MG63 (cell line): ENCODE measurements at places on chromosomes 1 and 21. TPM values are rescaled to one million over a fixed set of nuclear protein-coding genes. Genes with fewer than 3 reads are reported as not detected.
A peak's percentile ranks its signal among the peaks of the same experiment; 100 is the strongest.

Gene DMBX1
- not detected in 2 replicates for total RNA-seq

DNA sequence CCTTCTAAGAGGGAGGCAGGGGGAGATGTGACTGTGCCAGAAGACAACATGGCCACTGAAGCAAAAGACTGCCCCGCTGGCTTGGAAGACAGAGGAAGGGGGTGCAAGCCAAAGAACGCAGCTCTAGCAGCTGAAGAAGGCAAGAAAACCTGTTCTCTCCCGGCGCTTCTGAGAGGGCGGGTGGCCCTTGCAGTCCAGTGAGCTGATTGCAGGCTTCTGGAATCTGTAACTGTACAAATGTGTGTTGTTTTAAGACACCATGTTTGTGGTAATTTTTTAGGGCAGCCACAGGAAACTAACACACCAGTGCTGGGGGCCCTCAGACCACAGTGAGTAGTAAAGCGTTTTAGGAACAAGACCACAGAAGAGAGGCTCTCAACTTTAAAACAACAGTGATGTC is 47.0 kb downstream of the CD46 start:
- DNase-seq = no peak

GRCh38 chr1:23589585-23589986 is 30.3 kb upstream of the ID3 start:
- no peak for DNase-seq

DNA sequence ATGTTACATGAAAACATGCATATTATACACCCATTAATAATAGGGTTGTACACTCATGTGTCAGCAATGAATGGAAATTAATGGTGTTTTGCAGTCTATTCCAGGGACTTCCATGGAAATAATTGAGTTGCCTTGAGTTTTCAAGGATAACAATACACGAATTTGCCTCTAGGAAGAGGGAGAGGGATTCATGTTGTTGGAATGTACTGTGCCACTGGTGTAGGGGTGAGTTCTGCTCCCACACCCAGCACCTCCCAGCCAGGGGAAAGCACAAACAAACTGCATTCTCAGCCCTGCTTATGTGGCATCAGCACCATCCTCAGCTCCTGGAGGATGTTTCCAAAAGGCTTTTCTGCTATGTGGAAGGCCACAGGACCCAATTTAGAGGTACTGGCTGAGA is 57.8 kb downstream of the BCAR3 start:
- no peak for DNase-seq

DNA sequence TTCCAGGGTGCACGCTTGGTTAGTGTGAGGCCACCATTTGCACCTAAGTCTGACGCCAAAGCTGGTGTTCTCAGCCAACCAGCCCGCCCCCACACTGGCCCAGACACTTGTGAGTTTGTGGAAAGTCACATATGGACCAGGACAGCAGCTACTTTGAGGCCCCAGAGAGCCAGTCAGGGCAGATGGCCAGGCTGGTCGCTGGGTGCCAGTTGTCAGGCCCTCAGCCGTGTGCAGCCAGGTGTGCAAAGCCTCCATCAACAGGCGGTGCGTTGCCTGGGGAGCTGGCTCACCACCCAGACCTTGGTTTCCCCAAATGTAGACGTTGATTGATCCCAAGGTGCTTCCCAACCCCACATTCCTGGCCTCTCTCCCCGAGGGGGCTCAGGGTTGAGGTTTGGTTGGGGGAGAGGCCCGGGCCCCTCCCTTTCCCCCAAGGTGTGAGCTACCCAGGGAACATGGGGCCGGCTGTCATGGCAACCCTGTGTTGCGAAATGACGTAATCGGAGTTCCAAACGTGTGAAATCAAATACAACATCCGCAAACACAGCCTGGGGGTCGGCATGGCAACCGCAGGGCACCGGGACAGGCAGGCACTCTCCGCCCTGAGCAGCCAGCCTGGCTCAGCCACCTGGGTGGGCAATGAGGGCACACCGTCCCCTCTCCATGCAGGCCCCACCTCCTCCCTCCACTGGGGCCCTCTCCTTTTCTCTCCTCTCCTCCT is 42.2 kb upstream of the WNT4 start:
- DNase-seq = no peak

Gene KLHL21
- 27.8 and 32.0 TPM in 2 replicates for total RNA-seq

Gene LCE1A
- total RNA-seq = not detected in 2 replicates

Gene CFAP57
- total RNA-seq = 0.56 and 1.5 TPM in 2 replicates

Gene CHIA
- total RNA-seq = not detected in 2 replicates

DNA sequence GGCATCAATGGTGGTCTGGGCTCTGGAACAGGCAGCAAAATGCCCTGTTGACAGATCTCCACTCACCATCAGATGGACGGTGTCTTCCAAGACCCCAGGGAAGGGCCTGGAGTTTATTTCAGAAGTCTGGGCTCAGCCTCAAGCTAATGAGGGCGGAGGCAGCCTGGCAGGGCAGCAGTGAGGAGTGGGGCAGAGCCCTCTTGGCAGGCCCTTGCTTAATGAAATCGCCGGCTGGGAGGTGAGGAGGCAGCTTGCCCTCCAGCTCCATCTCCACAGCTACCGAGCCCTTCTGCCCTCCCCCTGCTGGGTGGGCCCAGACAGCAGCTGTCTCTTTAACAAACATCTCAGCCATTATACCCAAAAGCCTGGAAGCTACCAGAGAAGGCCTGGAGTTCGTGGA is 22.0 kb upstream of the GRIK3 start:
- DNase-seq = no peak

DNA sequence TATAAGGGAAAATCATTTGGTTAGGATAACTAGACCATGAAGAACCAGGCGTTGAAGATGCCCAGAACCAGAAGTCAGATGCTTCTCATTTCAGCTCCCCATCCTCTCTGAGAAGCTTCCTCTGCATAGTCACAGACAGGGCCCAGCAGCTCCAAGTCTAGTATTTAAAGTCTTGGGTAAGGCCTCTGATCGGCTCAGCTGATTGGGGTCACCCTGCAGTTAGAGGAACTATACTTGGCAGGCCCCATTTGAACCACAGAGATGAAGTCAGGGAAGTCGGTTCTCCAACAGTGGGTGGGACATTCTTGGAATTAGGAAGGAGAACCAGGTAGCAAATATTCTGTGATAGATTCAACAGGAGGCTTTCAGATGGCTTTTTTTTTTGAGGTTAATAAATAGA is 48.3 kb downstream of the SLC22A15 start:
- no peak for DNase-seq

Gene SLC5A9
- not detected in 2 replicates for total RNA-seq

Gene FMO5
- not detected in 2 replicates for total RNA-seq

- no peak for DNase-seq
These were observed 166.1 kb downstream of the PLA2G4A start for GRCh38 chr1:186994897-186995296.

Gene RIMS3
- total RNA-seq = 0.82 TPM in 1 of 2 replicates, not detected in the other

DNA sequence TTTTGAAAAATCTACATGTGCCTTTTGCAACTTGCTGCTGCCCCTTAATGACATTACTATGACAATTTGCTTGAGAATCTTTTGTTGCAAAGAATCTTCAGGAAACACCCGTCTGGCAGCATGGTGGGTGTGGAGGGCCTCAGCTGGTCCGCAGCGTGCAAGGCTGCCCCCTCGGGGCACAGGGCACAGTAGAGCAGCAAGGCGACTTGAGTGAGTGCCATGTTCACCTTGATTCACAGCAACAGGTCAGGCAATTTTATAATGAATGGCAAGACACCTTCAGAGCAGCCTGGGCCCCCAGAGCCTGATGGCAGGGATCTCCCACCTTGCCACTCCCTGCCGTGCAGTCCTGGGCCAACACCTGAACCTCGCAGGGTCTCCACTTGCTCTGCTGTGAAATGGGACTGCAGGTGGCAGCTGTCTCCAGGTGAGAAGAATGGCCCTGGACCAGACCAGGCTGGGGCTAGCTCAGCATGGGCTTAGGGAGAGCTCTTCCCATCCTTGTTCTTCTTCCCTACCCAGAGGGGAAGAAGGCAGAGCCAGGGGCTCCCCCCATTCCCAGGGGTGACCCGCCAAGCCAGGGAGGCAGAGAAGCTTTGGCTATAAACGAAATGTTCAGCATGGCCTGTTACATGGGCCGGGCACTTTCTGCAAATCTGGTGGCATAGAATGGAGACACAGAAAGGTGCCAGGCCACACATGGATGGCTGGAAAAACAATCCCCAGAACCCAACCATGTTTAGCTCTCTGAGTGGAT is 34.5 kb upstream of the ACTRT2 start:
- no peak for DNase-seq

GRCh38 chr1:193421487-193421886 is 235.1 kb upstream of the B3GALT2 start:
- DNase-seq = no peak

Gene AADACL3
- total RNA-seq = not detected in 2 replicates

DNA sequence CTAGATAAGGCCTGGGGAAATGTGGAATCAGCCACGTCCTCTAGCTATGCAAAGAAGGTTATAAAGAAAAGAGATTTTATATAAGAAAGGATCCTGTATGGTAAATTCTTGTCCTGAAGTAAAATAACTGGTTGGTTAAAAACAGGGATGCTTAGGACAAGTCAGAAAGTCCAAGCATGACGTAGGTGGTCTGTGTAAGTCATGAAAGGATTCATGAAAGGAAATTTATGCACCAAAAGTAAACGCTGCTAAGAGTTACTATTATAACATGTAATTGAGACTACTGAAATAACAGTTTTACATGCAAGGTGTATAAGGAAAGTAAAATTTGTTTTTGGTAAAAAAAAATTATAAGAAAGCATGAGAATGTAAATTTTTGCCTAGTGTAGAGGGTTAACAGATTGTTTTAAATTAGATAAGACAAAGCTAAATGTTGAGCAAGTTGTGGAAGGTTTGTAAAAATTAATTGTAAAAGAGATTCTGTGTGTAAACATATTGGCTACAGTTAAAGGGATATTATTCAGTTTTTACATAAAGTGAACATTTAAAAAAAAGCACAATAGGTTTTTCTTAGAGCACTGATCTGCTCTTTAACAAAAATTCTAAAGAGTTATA is 43.9 kb downstream of the PIGK start:
- peak; percentile 15 for DNase-seq

Gene ZRANB2
- total RNA-seq = 46.7 and 97.2 TPM in 2 replicates

Gene TMEM61
- total RNA-seq = not detected in 2 replicates

GRCh38 chr1:56286506-56286905 is 292.9 kb downstream of the PLPP3 start:
- no peak for DNase-seq

DNA sequence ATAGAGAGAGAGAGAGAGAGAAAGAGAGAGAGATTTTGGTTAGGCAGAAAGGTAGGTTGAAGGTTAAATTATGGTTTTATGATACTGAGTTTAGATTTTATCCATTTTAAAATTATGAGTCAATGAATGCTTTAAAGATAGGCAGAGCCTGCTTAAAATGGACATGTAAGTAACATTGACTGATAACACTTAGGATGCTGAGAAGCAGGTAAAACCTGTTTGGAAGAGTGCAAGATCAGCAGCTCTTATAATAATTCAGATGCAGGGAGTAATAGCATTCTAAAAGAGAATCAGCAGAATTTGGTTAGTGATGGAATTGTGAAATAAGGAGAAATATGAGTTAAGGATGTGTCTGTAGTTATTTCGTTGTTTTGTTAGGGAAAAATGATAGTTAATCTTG is 446.6 kb downstream of the PLA2G4A start:
- DNase-seq = no peak

Gene KANK4
- not detected in 2 replicates for total RNA-seq

- DNase-seq = no peak
These were observed 108.8 kb downstream of the ITSN1 start for GRCh38 chr21:33751120-33751519.

DNA sequence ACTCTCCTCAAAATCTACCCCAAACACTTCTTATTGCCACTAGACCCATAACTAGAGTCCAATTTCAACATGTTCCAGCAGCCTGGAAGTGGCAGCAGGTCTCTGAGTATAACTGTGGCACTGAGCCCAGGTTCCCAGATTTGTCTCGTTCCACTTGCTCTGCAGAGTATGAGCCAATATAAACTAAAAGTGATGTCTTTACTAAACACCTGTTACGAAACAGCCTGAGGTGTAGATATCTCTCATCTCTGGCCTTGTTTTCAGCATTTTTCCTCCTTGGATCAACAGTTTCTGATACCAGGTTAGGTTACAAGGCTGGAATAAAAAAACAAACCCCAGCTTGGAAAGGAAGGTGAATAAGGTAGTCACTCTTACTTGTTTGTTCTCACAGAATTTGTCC is 25.2 kb upstream of the PRDX6 start:
- DNase-seq = no peak

DNA sequence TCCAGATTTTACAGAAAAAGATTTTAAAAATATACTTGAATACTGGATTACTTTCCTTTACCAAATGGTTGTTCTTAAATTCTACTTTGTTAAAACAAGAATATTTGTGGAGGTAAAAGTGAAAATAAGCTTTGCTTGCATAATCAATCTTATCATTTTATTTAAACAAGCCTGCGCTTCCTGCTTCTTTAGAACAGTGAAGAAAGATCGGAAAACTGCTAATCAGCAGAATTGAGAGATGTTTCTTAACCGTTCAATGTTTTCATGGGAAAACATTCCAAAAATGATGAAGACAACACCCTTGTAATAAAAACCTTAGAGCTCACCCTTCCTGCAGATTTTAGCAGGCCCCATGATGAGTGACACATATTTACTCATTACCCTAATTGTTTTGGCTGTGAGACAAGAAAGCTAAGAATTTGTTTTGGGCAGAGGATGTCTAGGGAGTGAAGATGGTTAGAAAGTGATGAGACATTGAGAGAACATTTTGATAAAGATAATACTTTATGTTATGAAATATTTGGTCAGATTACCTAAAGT is 72.6 kb downstream of the TPR start:
- no peak for DNase-seq

- peak; percentile 41 for DNase-seq
These were observed 49.8 kb upstream of the RIPK4 start for GRCh38 chr21:41816583-41817165.
